GM04504 (cell line): ENCODE measurements at places on chromosomes 1 and 21.

- no peak for DNase-seq
Measured at GRCh38 chr21:15831497-15831896, 101.7 kb downstream of the USP25 start.

GRCh38 chr21:15108801-15109200 lies 44.0 kb upstream of the NRIP1 start:
- DNase-seq: no peak

DNA sequence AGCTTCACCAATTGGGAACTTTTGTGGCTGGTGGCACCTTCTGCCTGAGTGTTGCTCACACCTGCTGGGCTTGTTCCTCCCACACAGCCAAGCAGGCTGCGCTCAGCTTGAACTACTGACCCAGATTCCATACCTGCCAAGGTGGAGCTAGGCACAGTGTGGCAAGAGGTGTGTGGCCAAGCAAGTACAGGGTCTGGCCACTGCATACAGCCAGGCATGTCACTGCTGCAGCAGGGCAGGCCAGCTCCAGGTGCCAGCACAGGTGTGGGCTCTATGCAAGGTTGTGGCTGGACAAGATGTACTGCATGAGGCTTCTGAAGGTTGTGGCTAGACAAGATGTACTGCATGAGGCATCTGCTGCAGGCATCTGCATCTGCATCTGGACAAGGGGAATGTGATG lies 1254.8 kb downstream of the AMY1C start:
- no peak for DNase-seq

- DNase-seq: no peak
Measured at GRCh38 chr1:225880222-225880588, 2.0 kb downstream of the TMEM63A start.

DNA sequence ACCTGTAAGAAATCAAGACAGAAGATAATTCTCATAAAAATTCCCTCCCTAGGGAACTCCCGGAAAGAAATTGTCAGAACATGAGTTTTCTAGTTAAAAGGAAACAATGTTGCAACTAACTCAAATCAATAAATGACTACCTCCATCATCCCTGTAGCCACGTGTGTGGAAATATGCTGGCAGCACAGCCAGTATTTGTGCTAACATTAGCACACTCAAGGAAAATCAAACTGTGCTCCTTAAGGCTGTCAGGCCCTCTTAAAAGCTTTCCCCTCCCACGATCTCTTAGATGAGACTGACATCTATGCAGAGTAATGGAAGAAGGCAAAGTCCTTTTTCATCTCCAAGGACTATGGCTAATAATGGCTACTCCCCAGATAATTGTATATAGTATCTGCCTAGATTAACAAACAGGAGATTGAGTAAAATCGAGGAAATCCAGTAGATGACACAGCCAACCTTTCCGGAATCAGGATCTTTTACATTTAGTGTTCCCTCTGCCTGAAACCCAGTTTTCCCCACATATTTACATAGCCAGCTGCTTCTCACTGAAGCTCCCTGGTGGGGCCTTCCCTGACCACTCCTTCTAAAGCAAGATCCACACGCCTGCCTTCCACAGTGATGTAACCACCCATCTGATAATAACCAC lies 50.9 kb upstream of the NR5A2 start:
- no peak for DNase-seq

GRCh38 chr1:35717911-35718476 lies 690 bp downstream of the C1orf216 start:
- DNase-seq: peak; percentile 56

DNA sequence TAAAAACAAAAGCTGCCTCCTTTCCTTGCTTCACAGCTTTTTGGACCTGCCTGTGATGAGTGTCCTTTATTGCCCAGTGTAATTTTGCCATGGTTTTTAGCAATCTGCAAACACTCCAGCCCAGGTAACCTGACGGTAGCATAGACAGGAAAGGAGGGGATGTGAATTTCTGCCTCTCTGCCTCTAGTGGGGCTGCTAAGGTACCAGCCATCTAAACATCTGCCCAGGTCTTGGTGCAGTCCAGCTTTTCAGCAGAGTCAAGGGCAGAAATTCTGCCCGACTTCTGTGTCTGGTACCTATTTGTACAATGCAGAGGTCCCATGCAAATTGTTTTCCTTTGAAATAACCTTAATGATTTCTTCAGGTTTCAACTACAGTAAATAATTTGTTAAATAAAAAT lies 371.4 kb downstream of the KIF26B start:
- no peak for DNase-seq

DNA sequence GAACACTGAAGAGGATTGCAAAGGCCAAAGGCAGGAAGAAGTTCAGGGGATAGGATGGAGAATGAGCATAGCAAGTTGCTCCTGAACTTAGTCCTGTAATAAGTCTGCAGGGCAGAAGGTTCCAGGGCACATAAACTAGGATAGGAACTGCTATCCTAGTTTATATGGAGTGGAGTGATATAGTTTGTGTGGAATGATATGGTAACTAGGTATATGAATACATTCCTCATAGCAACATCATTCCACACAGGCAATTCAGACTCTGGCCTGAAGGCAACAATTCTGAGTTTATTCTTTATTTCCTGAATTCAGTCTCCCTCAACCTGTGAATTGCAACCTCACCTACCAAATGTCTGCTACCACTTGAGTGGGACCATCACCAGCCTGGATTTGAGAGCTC lies 154.9 kb upstream of the GREM2 start:
- DNase-seq: no peak

DNA sequence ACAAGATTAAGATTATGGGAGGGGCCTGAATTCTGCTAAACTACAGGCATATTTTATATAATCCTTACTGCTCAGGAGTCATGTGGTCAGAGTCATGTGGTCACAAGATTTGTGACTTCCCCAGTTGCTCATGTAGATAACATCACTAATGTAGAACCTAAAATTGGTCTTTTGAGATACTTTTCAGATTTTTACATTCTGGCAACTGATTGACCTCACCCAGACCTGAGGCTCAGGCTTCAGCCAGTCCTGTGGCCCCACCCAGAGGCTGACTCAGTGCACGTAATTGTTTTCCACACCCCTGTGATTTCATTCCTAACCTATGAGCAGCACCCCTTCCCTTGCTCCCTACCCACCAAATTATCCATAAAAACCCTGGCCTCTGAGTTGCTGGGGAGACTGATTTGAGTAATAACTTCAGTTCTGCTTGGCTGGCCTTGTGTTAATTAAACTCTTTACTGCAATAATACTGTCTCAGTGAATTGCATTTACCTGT lies 41.7 kb upstream of the ZNF326 start:
- peak; percentile 90 for DNase-seq

DNA sequence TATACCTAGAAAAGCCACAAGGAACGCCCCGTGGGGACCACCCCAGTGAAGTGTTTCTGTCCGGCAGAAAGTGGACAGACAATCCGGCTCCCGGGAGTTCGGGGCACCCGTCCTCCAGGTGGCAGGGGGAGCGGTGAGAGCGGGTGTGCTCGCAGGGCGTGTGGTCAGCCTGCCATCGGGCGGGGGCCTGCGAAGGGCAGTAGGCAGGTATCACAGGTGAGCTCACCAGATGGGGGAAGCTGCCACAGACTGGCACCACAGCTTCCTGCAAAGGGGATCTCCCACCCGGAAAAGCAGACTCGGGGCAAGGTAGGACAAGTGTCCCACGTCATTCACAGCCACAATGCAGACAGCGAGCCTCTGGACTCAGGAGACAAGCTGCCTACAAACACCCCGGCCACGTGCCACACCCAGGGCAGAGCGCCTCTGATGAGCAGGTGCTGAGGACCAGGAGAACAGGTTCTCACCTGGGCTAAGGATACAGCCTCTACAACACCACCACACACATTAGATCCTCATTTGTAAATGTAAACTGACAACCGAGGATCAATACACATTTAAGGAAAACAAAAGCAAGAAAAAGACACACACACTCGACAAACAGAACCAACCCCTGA lies 36.4 kb downstream of the VPS26C start:
- DNase-seq: no peak

GRCh38 chr1:179206812-179207211 lies 22.7 kb downstream of the ABL2 start:
- DNase-seq: no peak

DNA sequence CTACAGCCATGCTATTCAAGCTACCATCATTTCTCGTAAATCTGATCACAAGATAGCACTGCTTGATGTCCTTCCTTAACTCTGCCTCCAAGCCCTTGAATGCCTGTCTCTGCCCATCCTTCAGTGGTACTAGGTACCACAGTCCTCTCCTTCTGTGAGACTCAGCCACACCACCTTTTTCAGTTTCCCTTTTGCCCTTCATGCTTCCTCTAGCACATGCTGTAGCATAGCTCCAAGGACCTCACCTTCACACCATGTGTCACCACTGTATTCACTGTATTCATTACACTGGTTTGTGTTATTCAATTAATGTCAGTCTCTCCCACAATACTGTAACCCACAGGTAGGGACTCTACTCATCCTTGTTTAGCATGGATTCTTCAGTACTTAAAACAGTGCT lies 8.0 kb upstream of the TP53BP2 start:
- DNase-seq: no peak

GRCh38 chr1:82330330-82330729 lies 529.6 kb downstream of the ADGRL2 start:
- no peak for DNase-seq

- DNase-seq: no peak
Measured at GRCh38 chr1:226915672-226915995, 24.5 kb upstream of the COQ8A start.

DNA sequence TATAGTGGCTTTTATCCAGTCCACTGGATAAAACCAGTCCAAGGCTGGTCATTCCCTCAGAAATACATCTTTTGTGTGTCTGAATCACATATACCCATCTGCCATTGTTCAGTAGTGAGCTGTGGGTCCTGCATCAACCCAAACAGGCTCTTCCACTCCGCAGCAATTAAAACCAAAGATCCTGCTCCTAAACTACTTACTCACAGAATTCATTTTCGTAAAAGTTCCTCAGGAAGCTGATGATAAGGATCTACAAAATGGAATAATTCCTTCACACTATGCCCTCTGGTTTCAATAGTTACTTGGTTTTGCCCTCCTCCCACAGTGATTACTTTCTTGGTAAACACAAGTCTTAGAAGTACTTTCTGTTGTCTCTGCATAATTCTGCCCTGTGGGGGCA lies 5.1 kb upstream of the MFSD2A start:
- DNase-seq: no peak

DNA sequence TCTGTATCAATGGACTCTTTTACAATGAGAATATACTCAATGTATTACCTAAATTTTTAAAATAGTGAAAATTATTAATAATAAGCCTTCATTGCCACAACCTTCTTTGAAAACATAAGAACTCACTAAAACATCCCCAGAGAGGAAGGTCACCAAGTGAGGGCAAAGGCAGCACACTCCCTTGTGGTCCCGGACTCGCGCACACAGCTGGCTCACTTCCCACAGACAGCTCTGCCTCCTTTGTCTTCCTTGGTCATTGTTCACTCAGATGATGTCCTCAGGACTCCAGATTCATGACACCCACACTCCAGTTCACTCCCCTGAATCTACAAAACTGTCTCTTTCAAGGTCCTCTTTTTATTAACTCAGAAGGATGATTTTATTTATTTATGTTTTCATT lies 19.2 kb upstream of the UBR4 start:
- no peak for DNase-seq

DNA sequence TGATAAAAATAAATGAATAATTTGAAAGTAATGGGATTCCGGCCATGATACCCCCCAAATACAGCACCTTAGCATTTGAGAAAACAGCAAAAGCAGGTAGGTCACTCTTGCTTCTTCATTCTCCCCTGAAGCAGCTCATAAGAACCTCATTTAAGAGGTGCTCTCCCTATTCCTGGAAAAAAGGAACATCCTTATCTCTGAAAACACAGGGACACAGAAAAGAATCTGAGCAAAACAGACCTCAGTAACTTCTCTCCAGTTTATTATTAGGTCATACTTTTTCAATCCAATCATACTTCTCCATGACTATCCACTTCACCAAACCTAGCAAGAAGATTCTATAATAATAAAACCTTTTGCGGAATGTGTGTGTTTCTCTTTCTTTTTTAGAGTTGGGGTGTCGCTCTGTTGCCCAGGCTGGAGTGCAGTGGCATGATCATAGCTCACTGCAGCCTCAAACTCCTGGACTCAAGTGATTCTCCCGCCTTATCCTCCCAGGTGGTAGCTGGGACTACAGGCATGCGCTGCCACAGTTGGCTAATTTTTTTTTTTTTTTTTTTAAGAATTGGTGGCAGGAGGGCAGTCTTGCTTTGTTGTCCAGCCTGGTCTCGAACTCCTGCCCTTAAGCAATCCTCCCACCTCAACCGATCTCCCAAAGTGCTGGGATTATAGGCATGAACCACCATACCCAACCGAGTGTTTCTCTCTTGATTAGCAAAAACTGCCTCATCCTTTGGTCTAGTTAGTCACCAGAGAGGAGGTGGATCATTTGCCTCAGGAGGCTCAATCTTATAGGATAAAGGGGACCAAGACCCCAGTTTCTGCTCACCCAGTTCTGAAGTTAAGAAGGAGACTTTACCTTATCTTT lies 10.6 kb upstream of the TRIM33 start:
- no peak for DNase-seq

DNA sequence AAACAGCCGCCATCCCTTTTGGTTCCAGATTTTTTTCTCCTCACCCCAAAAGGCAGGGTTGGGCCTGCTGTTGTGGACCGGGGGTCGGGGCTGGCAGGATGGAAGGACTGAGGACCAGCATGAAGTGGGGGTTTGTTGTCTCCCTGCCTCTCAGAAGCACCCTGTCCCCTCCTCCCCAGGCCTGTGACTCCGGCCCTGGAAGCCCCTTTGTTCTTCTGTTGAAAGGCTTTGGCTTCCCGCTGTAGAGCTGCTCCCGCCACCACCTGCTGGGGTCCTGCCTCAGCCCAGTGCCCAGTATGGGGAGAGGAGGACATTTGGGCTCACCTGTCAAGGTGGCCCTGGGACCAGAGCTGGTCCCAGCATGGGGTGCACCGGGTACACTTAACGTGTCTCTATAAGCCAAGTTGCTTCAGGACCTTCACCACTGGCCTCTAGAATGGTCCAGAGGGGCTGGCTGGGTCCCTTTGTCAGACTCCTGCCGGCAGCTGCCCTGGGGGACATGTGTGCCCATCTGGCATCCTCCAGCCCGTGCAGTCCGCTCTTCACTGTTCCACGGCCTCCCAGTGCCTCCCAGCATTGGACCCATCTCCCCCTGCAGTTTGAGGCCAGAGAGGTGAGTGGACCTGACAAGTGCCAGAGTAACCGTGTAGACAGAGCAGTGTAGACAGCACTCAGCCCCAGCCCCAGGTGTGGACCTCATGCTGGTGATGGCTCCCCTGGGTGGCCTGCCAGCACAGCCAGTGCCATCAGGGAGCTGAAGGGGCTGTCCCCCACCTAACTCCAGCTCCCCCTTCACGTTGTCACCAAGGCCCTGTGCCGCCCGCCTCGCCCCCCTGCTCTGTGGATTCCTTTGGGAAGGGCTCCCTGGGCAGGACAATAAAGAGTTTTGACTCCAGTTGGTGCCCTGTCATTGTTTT lies 6.1 kb upstream of the SYTL1 start:
- no peak for DNase-seq

DNA sequence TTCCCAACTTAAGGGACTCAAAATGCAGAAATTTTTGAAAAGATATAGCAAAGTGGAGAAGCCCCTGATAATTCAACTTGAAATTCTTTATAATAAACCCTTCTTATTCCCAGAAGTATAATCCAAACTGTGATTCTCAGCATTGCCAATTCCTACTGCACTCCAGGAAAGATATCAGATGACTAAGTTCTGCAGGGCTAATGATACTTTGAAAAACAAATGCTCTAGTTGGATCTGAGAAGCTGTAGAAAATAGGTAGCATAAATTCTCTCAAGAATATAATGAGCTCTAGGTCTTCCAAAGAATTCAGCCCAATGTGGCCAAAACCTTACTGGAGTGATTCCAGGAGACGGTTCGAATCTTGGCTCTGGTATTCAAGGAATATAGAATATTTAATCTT lies 294.0 kb upstream of the PTBP2 start:
- no peak for DNase-seq

- peak; percentile 92 for DNase-seq
Measured at GRCh38 chr1:203512848-203513584, 19.1 kb downstream of the OPTC start.
